ENCODE measurements at places on chromosomes 13 and 19. TPM values are rescaled to one million over a fixed set of nuclear protein-coding genes. Genes with fewer than 3 reads are reported as not detected.

PCDH20 gene
- 0.63 TPM for total RNA-seq

S1PR4 gene
- total RNA-seq, result 2.4 TPM

SYNGR4 gene
- total RNA-seq, result not detected

CASP14 gene
- not detected for total RNA-seq

ADGRE1 gene
- total RNA-seq, result 0.46 TPM

ZNF14 gene
- 6.4 TPM for total RNA-seq

CYP4F2 gene
- 66.6 TPM for total RNA-seq

DNA sequence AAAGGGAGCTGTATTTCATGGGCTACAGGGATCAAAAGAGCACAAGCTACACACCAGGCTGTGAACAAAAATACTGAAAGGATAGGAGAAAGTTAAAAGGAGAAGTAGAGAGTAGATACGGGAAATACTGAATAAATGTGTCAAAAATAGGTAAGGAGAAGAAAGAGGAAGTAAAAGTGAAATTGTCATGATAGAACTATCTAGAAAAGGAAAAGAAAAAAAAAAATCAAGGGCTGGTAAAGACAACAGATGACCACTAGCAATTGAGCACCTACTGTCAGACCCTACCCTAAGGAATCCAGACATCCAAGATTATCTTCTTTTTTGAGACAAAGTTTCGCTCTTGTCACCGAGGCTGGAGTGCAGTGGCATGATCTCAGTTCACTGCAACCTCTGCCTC lies 4.8 kb downstream of the RUBCNL start:
- no peak for DNase-seq

- no peak for DNase-seq
Observed at GRCh38 chr19:48874303-48875135, 2.3 kb downstream of the PPP1R15A start.

GRCh38 chr13:59488436-59488835 lies 675.3 kb downstream of the DIAPH3 start:
- DNase-seq, result no peak

DNA sequence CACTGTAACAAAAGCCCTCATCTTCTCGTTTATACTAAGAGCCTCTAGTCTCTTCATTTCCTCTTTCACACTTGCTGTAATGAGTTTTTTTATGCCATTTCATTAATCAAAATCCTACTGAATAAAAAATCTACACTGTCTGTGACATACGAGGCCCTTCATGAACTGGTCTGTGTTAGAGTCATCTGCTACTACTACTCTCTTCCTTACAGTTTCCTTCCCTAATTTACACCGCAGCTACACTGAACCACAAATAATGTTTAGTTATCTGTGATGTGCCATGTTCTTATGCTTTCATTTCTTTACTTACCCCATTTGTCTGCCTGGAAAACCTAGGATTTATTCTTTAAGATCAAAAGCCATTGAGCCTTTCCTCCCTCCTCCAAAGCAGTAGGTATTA lies 16.0 kb downstream of the UFM1 start:
- no peak for DNase-seq

DNA sequence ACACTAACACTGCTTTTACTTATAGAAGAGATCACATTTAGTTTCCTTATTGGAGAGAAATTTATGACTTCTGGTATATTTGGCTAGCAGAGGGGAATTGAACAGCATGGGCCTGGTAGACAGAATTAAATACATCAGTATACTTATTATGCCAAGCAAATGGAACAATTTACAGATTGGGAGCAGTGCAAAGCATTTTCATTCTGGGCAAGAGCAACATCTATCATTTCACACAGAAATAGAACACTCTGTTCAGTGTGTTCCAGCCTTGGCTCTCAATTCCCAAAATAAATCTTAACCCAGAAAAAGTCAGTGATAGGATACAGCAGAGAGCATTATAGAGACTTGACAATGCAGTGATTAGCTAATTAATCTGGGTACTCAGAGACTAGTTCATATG lies 604.0 kb upstream of the SLITRK6 start:
- no peak for DNase-seq

DNA sequence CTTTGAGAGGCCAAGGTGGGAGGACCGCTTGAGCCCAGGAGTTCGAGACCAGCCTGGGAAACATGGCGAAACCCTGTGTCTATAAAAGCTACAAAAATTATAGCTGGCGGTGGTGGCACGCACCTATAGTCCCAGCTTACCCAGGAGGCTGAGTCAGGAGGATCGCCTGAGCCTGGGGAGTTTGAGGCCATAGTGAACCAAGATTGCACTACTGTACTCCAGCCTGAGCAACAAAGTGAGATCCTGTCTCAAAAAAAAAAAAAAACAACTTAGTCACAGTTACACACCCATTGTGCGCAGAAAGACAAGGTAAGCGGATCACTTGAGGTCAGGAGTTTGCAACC lies 728 bp upstream of the DENND1C start:
- no peak for DNase-seq

GRCh38 chr19:8476524-8476923 lies 25.9 kb downstream of the PRAM1 start:
- no peak for DNase-seq

- no peak for DNase-seq
Observed at GRCh38 chr13:31598990-31599389, 140.3 kb upstream of the RXFP2 start.

- no peak for DNase-seq
Observed at GRCh38 chr19:2045501-2046045, 5.5 kb downstream of the MKNK2 start.

- no peak for DNase-seq
Observed at GRCh38 chr13:99157046-99157445, 43.6 kb upstream of the UBAC2 start.

- no peak for DNase-seq
Observed at GRCh38 chr13:48184260-48184659, 48.7 kb upstream of the ITM2B start.

DNA sequence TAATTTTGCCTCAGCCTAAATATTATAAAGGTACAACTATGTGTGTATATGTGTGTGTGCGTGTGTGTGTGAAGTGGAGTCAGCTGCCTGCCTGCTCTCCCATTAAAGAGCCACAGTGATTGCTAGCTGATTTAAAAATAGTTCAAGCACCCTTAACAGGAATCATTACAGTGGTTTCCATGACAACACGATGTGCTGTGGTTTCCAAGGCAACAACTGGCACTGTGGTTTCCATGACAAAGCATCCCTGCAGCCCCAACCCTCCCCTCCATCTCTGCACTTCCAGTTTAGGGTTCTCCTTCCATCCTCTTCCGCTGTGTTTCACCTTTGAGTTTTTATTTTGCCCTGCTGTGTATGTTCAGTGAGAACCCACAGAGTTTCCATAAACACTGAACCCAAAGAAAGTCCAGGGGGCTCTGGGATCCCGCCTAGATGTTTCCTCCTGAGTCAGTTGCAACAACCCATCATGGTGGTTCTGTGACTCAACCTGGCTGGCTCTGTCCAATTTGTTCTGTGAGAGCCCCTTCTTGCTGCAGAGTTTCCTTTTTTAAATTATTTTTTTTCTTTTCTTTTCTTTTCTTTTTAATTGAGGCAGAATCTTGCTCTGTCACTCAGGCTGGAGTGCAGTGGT lies 7.1 kb upstream of the PNMA8A start:
- no peak for DNase-seq
